ENCODE measurements at places on chromosomes 6 and 20.

DNA sequence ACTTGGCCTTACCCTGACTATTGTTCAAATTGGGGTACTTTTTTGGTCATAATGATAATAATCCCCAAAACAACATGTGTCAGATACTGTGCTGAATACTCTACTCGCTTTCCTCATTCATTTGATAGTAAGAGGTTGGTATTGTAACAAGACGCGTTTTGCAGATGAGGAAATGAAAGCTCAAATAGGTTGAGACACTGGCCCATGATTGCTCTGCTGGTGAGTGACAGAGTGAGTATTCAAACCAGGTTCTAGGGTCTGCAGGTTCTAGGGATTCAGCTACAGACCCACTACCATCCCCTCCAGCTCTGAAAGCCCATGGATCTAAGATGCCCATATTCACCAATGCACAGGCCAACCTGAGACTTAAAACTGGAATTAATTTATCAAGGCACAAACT is 1.3 kb upstream of the ENPP4 start:
- no peak for DNase-seq

DNA sequence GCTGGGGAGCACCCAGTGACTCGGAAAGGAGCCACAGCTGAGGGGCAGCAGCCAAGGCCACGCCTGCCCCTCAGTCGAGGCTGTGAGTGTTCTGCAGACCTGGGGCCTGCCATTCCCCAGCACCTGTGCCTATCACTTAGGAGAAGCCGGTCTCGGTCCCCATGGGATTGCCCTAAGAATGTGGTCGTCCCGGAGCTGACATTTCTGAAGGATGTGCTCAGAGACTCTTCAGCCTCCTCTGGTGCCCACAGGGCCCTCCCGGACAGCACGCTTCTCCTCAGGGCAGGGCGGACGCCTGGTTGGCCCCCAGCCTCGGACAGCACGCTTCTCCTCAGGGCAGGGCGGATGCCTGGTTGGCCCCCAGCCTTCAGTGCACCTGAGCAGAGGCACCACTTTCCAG is 223.9 kb downstream of the ERMARD start:
- DNase-seq: no peak

GRCh38 chr20:23178806-23179205 is 92.7 kb upstream of the CD93 start:
- DNase-seq: no peak

DNA sequence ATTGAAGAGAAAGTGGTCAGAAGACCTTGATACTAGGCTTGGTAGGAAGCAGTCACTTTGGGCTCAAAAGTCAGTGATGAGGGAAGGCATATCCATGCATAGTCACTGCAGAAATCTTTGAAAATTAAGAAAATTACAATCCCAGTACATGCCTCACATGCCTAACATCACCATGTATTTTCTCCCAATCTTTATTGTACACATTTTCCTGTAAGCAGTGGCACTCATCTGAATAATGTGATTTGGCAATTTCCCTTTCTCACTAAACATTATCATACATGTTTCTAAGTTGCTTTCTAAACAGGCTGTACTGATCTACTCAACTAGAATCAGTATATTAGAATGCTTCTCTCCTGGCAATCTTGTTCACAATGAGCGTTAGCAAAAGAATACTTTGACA is 280.7 kb upstream of the SUPT3H start:
- DNase-seq: no peak

- no peak for DNase-seq
Observed at GRCh38 chr6:167840526-167841179, 13.9 kb downstream of the AFDN start.

- no peak for DNase-seq
Observed at GRCh38 chr6:85561750-85562357, 31.8 kb downstream of the SNX14 start.

- DNase-seq: no peak
Observed at GRCh38 chr6:14816116-14816859, 429.6 kb upstream of the JARID2 start.

GRCh38 chr20:31418307-31418706 is 12.3 kb upstream of the DEFB121 start:
- DNase-seq: no peak

All from hematopoietic multipotent progenitor cell treated with erythropoietin and hydrocortisone succinate and interleukin-3 and kit ligand, for 15 days (in vitro differentiated cells).